ENCODE measurements at places on chromosomes 16 and 17.

DNA sequence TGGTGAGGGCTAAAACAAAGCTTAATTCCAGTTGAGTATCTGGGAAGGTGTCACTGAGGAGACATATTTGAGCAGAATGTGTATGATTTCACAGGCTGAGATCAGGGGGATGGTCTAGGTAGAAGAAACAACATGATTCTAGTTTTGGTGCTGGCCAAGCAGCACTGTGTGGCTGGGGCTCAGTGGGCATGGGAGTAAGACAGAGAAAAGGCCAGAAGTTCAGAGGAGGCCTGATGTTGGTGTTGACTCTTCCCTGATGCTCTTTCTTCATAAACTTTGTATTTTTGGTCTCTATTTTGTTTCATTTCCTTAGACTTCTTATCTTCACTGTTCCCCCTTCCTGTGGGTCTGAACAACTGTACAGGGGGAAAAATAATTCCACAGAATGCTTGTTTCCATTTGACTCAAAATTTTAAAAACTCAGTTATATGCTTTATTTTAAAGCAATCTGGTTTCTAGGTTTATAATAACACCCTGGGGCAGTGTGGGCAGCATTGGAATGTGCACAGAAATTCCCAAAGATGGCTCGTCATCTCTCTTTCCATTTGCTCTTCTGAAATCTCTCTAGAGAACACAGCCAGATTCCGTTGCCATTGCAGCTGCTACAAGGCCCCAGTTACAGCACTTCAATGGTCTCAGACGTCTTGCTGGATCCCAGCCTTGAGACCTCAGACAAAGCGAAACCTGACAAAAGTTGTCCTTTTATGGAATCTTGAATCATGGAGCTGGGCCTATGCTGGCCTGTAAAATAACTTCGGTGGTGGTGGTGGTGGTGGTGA, 68.3 kb downstream of the SNX11 start:
- DNase-seq: no peak

DNA sequence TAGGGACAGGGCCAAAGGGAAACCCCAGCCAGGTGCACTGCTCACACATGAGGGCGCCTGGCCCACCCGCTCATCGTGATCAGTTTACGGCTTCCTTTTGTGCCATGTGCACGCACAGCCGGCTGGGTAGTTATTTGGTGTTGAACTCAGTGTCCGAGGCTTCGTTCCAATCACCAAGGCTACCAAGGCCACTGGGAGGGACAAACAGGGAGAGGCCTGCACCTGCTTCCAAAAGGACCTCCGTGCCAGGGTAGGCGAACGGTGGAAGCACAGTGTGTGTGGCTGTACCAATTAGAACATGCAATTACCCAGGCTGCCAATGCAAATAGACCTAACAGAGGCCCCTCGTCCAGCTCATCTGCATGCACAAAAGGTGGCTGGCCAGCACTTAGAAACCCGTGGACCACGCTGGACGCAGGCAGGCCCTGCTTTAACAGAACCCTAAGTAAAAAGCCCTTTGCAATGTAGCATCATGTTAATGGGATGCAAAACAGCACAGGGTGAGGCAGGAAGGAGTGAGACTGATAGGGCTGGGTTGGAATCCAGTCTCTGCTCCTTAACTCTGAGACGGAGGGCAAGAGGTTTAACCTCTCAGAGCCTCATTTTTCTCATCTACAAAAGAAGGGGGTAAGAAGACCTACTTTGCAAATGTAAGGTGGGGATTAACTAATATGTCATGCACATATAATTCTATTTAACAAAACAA, 204.0 kb downstream of the XYLT1 start:
- no peak for DNase-seq

DNA sequence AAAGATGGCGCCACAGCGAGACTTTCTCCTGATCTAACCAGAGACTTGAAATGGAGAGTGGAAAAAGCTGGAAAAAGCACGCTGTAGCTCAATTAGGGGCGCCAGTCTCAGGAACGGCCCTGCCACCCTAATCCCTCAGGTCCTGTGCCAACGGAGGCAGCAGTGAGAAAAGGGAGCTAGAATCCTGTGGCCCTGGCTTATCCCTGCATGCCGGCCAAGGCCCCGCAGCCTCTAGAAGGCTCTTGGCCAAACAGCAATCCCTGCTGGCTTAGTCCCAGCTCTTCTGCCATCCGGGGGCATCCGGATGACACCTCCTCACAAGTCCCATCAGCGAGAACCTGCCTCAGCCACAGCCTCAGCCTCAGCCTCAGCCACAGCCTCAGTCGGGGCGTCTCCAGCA, 69.8 kb downstream of the MRM3 start:
- DNase-seq: no peak

DNA sequence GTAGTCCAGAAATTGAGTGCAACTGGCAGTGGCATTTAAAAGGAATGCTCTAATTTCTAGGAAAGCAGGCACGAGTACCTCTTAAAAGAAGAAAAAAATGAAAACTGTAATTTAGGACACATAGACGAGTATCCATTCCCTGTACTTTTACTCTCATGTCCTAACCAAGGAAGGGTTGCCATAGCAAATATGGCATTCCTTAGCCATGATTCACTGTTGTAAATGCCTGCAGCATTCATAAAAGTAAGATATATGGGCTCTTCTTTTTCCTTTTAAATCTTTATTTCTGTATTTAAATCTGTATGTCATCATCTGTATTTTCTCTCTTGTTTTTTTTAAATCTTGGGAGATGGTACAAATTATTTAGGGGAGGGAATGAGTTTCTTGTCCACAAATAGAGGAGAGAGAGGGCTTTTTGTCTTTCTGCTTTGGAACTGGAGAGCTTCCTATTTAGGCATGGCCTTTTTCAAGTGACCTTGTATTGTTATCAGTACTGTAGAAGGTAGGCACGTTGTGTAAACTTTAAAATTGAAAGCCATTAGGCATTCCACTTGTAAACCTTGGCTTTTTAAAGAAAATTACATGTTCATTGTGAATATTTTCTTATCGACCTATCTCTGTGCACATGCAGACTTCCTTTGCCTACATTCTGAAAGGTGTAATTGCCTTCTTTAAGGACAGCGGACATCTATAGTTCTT, 50.0 kb downstream of the TENT4B start:
- DNase-seq: no peak

GRCh38 chr17:74964988-74965622, 7.5 kb downstream of the HID1 start:
- no peak for DNase-seq

GRCh38 chr17:58337600-58338453, 9.2 kb upstream of the TSPOAP1 start:
- DNase-seq: peak; percentile 98

DNA sequence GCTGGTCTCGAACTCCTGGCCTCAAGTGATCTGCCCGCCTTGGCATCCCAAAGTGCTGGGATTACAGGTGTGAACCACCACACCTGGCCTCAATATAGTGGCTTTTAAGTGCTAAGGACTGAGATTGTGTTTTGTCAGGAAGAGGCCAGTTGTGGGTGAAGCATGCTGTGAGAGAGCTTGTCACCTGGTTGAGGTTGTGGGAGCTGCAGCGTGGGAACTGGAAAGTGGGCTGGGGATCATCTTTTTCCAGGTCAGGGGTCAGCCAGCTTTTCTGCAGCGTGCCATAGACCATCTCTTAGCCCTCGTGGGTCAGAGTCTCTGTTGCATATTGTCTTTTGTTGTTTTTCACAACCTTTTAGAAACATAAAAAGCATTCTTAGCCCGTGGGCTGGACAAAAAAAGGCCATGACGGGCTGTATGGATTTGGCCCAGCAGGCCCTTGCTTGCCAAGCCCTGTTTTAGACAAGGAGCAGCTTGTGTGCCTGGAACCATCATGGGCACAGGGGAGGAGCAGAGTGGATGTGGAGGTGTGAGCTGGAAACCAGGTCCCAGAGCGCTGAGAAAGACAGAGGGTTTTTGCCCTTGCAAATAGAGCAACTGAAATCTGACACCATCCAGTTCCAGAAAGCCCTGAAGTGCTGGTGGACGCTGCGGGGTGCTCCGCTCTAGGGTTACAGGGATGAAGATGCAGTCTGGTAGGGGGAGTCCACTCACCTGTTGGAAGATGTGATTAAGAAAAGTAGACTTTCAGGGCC, 5.5 kb downstream of the BIRC5 start:
- no peak for DNase-seq

- no peak for DNase-seq
Observed at GRCh38 chr16:83068686-83069085, 441.9 kb downstream of the CDH13 start.

GRCh38 chr17:71464241-71464640, 656.6 kb upstream of the SOX9 start:
- no peak for DNase-seq

DNA sequence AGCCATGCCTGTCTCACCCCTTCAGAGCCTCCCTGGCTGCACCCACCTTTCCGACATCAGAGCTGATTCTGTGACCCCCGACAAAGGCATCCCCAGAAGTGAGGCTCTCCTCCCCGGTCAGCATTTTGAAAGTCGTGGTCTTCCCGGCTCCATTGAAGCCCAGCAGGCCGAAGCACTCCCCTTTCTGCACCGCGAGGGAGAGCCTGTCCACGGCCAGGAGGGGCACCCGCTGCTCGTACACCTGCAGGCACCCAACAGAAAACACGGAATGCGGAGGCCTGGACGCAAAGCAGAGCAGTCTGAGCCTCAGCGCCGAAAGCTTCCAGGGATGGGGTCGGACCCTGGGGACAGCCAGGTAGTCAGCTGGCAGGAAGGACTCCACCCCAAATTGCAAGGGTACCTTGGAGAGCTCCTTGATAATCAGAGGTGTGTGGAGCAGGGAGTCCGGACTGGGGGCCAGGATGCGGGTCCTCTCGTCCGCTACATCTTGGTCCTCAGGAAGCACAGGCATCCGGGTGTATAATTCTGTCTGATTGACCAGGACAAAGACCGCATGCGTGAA, 13.1 kb upstream of the RNPS1 start:
- DNase-seq: no peak

DNA sequence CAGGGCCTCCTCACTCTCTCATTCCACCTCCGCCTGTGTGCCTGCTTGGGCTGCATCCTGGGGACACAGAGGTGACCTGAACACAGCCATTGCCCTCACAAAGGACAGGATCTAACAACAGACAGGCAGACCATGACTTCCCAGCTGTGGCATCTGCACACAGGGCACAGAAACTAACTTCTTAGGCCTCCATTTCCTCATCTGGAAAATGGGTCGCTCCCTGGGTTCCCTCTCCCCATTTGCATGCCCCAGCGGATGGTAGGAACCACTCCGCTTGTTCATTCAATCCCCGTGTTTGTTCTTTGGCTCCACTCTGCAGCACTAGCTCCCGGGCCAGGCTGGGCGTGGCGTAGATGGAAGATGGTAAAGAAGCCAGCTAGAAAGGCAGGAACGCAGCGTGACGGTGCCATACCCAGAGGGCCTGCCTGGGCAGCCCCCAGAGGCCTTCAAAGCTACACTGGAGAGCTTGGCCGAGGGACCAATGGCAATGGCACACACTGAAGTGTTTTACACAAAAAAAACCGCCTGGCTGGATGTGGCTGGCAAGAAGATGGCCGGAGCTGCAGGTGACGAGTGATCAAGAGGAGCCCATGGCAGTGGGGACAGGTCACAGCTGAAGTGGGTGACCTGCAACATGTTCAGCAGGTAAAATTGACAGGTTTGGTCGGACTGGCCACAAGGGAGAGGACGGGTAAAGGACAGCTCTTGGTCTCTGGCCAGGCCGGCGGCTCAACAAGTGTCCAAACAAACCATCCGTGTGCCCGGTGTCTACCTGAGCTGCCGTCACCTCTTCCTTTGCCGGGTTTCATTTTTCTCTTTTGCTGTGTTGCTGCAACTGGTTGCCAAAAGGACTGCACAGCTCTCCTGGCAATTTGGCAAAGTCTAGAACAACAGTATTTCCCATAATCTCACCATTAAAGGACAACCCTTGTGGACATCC, 66.9 kb downstream of the SOCS1 start:
- no peak for DNase-seq

- no peak for DNase-seq
Observed at GRCh38 chr17:57810721-57811637, 38.9 kb downstream of the MRPS23 start.

GRCh38 chr16:63602206-63602927, 1519.5 kb downstream of the CDH11 start:
- no peak for DNase-seq

DNA sequence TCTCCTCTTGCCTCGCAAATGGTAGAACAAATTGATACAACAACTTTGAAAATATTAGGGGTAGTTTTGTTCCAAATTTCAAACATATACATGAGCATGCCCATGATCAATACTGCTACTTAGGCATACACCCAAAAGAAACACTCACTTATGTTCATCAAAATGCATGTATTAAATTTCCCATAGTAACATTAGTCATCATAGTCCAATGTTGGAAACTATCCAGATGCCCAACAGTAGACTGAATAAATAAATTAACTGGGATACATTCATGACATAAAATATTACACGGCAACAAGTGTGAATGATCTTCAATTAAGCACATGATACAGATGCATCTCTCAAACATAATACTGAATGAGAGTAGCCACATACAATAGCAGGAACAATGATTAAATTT, 391.6 kb downstream of the CDH11 start:
- DNase-seq: no peak

DNA sequence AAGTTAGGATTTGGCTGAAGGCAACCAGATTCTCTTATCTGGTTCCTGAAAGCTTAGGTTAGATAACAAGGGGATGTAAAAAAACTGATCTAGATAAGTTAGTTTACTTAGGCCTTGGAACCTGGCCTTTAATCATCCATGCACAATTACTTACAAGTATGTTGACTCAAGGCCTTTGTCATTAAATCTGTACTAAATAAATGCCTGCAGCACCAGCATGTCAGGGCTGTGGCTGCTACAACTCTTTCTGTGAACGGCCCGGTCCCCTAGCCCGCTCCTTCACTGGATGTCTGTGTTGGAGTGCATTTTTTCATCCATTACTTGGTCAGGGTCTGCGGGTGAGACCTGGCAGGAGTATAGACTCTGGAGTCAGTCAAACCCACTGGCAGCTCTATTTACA, 48.4 kb upstream of the ALDH3A1 start:
- no peak for DNase-seq

GRCh38 chr16:82881516-82881915, 254.7 kb downstream of the CDH13 start:
- DNase-seq: no peak

DNA sequence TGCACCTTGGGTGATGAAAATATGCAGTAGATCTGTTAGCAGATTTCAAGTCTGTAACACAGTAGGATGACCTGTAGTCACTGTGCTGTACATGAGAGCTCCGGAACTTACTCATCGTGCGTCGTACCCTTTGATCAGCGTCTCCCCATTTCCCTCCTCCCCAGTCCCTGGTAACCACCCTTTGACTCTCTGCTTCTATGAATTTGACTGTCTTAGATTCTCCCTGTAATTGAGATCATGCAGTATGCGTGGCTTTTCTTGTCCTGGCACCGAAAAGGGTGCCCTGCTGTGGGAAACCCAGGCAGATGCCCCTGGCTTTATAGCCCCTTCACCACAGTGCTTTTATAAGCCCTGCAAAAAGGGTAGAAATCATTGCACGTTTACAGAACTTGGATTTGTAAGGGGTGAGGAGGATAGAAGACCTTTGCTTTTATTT, 20.5 kb downstream of the CLEC16A start:
- DNase-seq: no peak

DNA sequence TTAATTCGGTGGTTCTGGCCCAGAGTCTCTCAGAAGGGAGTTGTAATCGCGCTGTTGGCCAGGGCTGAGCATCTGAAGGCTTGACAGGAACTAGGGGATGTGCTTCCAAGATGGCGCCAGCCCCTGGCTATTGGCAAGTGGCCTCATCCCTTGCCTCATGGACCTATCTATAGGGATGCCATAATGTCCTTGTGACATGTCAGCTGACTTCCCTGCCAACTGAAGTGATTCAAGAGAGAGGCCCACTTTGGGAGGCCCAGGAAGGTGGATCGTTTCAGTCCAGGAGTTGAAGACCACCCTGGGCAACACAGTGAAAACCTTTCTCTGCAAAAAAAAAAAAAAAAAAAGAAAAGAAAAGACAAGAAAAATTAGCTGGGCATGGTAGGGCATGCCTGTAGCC, 15.0 kb upstream of the C16orf87 start:
- DNase-seq: no peak
